NCI-H1930 (cell line): ENCODE measurements at places on chromosomes 11 and 22.

DNA sequence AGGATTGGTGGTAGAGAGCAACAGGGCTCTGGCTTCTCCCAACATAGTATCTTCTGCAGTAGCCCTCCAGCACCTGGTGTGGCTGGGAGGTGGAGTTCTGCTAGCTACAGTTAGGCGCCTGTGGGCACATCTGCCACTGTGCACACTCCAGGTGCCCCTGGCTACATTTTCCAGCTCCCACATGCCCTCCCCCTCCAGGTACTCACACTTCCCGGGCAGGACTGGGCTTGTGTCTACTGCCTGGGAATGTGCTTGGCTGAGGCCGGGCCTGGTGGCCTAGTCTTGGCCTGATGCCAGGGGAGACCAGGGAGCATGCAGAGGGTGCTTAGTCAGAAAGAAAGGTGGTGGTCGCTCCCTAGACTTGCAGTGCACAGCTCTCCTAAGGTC, 15.8 kb downstream of the PHLDB1 start:
- DNase-seq = no peak

GRCh38 chr11:72411623-72412419, 22.5 kb downstream of the CLPB start:
- no peak for DNase-seq

GRCh38 chr11:82046778-82047177, 686.9 kb downstream of the FAM181B start:
- DNase-seq = no peak

- DNase-seq = no peak
These were observed 32.7 kb upstream of the MOB2 start for GRCh38 chr11:1519028-1520010.

DNA sequence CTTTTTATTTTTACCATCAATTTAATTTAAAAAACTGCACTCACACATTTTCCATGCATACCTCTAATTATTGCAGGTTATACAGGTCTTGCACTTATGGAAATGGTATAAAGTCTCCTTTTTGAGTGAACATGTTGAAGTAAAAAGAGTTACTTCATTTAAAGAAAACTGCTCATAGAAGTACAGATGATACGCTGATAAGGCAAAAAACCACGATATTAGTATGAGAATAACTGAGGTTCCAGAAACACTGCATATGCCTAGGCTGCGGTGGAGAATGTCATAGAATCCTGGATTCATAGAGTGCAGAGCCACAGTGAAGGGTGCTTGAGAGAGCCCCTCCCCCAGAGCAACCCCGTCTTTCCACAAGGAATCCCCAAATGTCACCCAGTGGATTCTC, 175.8 kb downstream of the BCR start:
- DNase-seq = no peak

DNA sequence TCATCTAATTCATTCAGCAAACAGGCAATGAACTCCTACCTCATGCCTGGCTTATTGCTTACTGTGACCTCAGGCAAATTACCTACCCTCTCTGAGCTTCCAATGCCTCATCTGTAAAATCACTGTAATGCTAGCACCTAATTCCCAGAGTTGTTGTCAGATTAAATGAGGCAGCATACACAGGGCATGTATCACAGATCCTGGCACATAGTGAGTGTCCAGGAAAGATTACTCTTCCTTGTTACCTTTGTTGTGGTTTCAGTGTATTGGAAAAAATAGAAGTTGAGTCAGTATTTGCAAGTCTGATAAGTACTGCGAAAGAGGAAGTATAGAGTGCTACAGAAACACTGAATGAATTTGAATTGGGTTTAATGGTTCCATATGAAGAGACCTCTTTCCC, 26.4 kb upstream of the LRRC55 start:
- no peak for DNase-seq

GRCh38 chr11:109584001-109584972, 162.3 kb downstream of the C11orf87 start:
- DNase-seq = no peak

DNA sequence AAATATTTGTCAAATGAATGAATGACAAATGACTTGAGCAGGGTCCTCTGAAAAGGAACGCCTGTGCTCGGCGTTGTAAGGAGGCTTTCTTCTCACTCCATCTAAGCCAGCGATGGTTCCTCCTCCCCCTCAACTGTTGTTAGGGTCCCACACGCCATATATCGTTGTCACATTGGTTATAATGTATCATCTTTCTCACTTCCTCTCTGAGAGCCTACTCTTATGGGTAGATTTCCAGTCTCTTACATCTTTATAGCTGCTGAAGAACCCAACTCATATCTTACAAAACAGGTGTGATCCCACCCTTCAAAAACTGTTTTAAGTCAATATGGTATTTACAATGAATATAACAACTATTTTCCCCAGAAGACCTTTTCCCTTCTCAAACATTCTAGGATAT, 81.5 kb downstream of the NAV2 start:
- DNase-seq = no peak

- DNase-seq = no peak
These were observed 16.6 kb upstream of the BDNF start for GRCh38 chr11:27716835-27717234.

DNA sequence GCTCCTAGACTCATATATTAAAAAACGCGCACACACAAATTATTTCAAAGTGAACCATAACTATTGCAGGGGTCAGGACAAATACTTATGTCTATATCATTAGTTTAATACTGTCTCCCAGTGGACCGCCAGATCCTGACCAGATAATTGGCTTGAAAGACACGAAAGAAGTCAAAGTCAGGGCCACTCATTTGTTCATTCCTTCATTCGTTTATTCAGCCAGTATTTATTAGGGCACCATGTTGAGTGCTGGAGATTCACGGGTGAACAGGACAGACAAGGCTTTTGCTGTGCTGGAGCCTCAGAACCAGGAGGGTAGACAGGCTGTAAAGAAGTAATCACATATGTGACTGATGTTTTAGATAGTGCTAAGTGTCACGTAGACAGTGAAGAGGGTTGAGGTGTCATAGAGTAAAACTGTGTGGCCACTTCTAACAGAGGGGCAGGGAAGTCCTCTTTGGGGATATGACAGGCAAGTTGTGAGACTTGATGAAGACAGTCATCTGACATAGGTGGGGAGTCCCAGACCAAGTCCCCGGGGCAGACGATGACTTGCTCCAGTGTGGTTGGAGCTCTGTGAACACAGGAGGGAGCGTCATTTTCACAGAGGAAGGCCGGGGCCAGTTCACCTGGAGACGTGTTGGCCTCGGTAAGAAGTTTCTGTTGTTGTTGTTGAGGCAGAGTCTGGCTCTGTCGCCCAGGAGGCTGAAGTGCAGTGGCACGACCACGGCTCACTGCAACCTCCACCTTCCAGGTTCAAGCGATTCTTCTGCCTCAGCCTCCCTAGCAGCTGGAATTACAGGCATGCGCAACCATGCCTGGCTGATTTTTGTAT, 25.9 kb downstream of the RBX1 start:
- no peak for DNase-seq

- DNase-seq = no peak
These were observed 59.5 kb downstream of the CDKN1C start for GRCh38 chr11:2825889-2826678.

GRCh38 chr22:26974914-26975803, 317.8 kb downstream of the MIAT start:
- no peak for DNase-seq

DNA sequence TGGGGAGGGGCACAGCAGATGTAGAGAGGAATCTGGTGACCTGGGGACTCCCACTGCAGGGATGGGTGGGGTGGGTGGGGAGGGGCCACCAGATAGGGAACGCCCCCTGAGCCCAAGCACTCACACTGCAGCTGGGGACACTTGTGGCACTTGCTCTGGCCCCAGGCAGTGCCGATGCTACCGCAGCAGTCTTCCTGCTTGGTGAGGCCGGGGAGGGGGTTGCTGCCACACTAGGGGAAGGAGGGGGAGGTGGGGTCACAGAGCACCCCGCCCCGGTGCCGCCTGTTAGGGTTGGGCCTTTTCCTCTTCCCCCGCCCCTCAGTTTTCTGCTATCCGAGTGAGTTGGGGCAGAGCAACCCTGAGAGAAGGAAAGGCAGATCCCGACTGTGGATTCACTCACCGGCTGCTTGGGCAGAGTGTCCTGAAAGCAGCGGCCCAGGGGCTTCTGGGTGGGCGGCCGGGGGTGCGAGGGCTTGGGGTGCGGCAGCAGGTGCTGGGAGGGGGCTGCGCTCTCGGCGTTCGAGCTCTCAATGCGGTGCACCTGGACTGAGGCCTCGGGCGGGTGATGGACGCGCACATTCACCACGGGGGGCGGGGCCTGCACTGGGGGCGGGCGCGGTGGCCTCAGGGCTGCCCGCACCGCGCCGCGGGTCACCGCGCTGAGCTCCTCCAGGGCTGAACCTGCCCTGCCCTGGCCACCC, 4.7 kb downstream of the LTBP3 start:
- no peak for DNase-seq

- DNase-seq = no peak
These were observed 86.5 kb downstream of the MICAL2 start for GRCh38 chr11:12196872-12197271.

GRCh38 chr11:92387859-92388258, 163.2 kb downstream of the FAT3 start:
- DNase-seq = no peak

- DNase-seq = no peak
These were observed 153.4 kb upstream of the CADM1 start for GRCh38 chr11:115657586-115657985.
